Left lung (tissue), 14 donors: ENCODE measurements at places on chromosomes 1 and 21. TPM values are rescaled to one million over a fixed set of nuclear protein-coding genes. Genes with fewer than 3 reads are reported as not detected.

The OR10J1 gene
- not detected for total RNA-seq

The PGLYRP4 gene
- total RNA-seq, result not detected

- DNase-seq, result no peak
These were observed 279.6 kb downstream of the NFIA start for GRCh38 chr1:61361931-61362330.

GRCh38 chr21:36610201-36610600 is 88.7 kb upstream of the SIM2 start:
- DNase-seq, result no peak

- no peak for DNase-seq
These were observed 68.4 kb upstream of the SSBP3 start for GRCh38 chr1:54474310-54475251.
